Glutamatergic neuron (in vitro differentiated cells): ENCODE measurements at places on chromosomes 11 and 22.

DNA sequence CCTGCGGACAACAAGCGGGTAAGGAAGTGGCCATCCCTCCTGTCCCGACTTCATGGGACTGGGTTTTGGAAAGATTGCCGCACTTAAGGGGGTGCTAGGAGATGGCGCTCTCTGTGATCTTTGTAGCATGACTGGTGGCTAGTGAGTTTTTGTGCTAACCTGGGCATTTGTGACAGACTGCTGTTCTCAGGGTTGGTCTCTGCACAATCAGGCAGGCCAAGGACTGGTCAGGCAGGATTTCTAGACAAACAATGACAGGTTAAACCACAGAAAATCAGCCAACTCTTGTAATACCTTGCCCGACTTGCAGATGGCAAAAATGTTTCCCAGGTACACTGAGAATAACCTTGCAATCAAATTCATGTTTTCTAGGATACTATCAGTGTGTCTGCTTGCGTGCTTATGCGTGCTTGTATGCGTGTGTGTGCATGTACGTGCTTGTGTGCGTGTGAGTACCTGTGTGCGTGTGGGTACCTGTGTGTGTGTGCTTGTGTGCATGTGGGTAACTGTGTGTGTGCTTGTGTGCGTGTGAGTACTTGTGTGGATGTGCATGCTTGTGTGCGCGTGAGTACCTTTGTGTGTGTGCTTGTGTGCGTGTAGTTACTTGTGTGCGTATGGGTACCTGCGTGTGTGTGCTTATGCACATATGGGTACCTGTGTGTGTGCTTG lies 25.6 kb upstream of the SORL1-AS1 start:
- no peak for DNase-seq

DNA sequence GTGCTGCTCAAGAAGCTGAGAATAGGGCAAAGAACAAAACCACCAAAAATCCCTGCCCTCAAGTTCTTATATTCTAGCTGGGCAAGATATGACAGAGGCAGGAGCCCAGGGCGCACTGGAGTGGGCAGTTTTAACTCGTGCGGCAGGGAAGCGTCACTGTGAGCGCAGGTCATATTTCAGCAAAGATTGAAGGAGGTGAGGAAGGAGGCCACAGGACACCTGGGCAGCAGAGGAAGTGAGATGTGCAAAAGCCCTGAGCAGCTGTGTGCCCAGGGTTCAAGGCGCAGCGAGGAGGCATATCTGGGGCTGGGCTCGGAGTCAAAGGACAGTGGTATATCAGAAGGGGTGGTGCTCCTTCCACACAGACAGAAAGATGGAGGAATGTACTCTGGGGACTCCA lies 13.5 kb downstream of the KCNC1 start:
- DNase-seq, result peak; percentile 3

GRCh38 chr11:119729951-119730613 lies 1.1 kb upstream of the NECTIN1 start:
- DNase-seq, result no peak

DNA sequence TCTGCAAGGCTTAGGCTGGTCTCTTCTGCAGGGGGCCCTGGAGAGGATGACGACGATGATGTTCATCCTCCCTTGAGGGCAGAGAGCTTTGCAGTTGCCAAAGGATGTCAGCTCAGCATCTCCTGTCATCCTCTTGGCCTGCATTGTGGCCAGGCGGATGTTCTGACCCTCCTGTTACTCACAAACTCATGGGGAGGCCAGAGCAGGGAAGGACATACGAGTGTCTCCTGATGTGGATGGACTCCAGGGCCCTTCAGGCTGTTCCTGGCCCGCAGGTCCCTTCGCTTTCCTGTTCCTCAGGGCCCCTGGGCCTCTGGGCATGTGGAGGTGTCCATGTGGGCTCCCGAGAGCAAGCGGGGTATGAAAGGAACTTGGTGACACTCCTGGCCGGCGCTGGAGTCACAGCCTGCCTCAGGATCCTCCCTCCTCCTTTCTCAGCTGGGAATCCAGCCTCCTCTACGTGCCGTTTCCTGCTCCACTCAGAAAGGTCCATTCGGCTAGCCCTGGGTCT lies 8.5 kb downstream of the ADORA2A start:
- no peak for DNase-seq

GRCh38 chr11:108197351-108197750 lies 25.1 kb downstream of the NPAT start:
- no peak for DNase-seq

DNA sequence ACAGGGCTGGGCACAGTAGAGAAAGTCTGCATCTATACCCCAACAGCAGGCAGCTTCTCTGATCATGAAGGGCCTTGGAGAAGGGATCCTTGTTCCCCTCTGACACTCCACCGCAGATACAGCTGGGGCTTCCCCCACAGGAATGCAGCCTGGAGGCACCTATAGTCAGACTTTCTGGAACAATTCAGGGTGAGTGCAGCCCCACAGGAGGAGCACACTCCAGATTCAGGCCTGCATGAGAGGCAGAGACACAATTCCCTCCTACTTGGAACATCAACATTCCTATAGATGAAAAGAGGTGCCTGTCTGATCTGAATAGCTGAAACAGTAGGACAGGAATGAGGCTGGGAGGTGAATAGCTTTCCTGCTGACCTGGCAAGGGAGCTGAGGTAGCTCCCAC lies 1298.0 kb upstream of the CNTN5 start:
- DNase-seq, result no peak

DNA sequence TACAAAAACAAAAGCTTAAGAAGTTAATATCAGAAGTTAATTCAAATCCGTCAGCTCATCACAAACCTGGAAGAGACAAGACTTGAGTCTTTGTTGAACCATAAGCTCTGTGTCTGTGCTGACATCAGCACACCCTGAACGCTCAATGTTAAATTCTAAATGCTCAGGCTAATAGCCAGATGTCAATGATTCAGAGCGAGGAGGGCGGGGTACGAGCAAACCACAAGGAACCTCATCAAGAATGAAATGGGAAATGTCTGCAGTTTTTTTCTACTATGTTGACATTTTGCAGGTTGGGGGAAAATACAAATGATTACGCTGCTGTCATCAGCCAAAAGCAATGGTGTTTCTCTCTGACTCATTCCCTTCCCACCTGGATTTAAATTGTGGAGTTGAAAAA lies 1057.2 kb downstream of the NTM start:
- DNase-seq, result no peak

DNA sequence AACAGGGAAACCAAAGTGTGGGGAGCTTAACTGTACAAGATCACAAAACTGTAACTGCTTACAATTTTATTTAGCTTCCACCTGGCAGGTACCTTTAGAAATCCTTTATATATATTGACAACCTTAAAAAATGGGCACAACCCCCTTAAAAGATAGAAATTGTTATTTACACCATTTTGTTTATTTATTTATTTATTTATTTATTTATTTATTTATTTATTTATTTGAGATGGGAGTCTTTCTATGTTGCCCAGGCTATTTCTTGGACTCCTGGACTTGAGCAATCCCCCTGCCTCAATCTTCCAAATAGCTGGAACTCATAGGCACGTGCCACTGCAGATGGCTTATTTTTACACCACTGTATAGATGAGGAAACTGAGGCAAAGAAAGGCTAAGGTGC lies 74.5 kb downstream of the INSC start:
- DNase-seq, result no peak

DNA sequence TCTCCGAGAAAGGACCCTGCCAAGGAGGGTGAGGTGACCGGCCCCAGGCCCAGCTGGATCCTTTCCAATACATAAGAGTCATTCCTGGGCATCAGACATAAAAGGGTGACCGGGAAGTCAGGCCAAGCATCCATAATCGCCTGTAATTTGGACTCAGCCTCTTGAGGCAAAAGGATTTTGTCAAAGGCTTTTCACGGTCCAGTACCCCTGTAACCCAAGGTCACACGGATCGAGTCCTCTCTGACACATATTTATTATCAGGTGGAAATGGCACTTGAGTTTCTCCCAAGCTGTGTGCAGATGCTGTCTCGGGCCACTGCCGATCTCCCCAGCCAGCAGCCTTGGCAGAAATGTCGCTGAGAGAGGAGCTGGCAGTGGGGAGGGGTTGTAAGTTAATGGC lies 556.5 kb downstream of the MN1 start:
- no peak for DNase-seq

DNA sequence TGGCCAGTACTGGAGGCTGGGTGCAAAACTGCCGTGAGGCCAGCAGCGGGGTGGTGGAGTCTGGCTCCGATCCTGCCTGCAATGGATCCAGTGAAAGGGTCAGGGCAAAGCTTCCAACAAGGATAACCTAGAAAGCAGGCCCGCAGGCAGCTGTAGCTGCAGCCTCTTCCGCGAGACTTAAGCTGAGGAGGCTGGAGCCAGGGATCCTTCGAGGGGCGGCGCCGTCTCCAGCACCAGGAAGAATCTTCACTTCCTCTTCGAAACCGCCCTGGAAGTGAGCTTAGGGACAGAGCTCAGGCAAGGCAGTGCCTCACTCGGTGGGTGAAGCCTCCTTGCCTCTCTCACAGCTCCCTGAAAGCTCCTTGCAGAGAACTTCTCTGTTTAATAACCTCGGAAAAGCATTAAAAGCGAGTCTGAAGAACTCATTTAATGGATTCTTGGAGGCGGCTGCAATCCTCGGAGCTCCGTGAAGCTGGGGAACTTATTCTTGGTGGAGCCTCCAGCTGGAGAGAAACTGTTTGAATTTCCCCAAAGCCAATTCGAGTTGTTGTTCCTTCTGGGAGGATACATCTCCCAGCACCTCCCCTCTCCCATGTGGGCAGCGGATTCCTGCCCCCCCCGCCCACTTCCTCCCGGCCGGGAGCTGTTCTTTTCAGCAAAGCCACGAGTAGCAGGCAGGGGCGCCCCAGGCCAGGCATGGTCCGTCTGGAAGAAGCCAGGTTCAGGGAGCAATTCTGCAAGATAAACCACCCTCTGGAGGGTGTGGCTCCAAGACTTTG lies 169.9 kb downstream of the CTTN start:
- peak; percentile 29 for DNase-seq

- no peak for DNase-seq
Observed at GRCh38 chr22:45911601-45912271, 65.2 kb downstream of the WNT7B start.

- peak; percentile 47 for DNase-seq
Observed at GRCh38 chr22:46149512-46150033, 753 bp upstream of the PPARA start.

DNA sequence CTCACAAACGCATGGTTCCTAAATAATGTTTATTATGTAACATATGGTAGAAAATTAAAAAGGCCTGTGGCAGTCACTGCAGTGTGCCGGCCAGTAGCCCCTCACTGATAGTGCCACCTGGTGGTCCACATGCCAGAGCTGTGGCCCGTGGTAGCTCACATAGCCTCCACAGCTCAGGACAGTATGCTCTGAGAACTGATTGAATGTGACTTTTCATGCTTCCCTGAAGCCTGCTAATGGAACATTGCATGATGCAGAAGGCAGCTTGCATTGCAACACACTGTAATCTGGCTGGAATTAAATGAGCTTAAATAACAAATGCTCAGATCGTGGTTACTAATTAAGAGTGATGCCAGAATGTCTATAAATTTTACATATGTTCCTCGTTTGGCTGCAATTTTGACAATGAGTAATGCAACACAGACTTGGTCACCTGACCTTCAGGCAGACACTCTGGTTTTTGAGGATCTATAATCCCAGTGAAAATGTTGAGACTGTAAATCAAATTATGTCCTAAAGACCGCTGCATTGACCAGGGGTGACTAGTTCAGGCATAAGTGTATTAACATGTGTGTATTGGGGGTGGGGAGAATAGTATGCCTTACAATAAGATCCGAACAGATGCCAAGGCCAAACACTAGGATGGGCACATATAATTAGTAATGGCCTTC lies 566.4 kb downstream of the METTL15 start:
- peak; percentile 35 for DNase-seq

DNA sequence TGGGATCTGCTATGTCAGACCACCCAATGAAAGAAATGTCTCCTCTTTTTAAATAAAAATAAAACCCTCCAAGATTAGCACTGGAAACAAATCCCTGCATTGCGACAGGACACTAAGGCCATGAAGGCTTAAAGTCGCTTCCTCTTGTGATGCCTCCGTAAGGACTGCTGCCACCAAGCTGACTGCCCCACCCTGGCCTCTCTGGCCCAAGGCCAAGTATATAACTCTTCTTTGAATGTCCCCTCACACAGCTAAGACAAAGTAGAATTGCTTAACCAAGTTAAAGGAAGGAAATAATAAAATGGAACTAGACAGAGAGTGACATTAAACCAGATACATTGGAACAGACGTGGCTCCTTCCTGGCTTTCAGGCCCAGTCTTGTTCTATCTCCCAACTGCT lies 7.5 kb upstream of the NRGN start:
- DNase-seq, result no peak

GRCh38 chr11:86116386-86116726 lies 47.5 kb upstream of the PICALM start:
- no peak for DNase-seq

GRCh38 chr11:61021661-61022212 lies 50.3 kb downstream of the CD6 start:
- no peak for DNase-seq

DNA sequence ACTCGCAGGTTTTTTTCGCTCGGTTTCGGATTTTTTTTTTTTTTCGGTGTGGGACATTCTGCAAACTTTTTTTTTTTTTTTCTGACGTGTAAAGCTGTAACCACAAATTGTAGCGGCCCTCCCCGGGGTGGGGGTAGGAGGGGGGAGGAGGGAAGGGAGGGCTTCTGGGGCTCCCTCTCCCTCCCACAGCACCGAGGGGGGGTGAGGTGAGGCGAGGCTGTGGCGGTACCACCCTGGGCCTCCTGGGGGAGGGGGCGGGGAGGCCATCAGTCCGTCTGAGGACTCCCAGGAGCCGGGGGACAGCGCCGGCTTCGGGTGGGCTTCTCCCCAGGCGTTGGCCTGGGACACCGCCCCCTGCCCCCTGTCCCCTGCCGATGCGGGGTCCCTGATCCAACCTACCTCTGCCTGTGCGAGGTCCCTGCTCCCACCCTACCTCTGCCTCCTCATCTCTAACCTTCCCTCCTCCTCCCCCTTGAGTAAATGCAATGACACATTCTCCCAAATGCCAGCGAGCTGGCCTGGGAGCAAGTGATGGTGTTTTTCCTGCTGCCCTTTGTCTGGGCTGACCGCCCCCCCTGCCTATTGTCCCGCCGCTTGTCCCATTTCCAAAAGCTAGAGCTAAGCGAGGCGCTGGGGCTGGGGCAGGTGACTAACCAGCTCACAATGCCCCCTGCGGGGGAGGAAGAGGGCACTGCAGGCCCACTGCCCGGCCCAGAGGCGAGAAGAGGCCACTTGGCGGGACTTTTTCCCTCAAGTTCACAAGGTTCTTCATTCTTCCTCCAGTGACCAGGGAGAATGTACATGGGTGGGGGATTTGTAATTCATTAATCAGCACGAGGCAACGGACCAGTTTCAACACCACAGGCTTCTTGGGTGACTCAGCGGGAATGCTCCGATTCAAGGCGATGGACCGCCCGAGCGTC lies 511 bp upstream of the CLCF1 start:
- DNase-seq, result peak; percentile 67
